Lower lobe of right lung (tissue), 2 donors: ENCODE measurements at places on chromosomes 1 and 21. TPM values are rescaled to one million over a fixed set of nuclear protein-coding genes. Genes with fewer than 3 reads are reported as not detected.

DNA sequence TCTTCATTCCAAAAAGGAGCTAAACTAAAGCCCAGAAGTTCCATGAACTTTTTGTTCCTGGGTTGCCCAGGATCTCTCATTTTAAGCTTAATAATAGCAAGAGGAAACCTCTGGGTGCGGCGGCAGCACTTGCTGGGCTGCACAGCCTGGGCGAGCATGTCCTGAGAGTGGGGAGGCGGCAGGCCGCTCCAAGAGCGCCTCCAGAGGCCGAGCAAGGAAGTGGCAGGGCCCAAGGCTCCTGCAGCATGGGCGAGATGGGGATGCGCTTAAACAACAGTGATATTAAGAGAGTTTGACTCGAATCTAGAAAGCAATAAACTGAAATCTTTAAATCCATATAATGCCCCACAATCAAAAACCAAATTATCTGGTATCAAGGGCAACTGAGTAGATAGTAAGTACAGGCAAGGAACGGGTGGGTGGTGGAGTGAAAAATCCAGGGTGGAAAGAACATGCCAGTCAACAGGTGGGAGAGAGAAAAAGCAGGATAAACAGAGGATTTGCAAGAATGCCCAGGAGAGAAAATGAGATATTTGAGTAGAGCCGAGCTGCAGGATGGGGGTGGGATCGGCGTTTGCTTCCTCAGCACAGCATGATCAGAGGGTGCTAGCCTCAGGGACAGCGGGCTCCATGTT is 14.1 kb upstream of the TNR start:
- no peaks in the 10 kb centered on the region for H3K27me3 ChIP-seq
- no peak overlapping the region for H3K4me3 ChIP-seq
- no peak overlapping the region for H3K27ac ChIP-seq
- H3K36me3 ChIP-seq: no peaks in the 10 kb centered on the region
- H3K4me1 ChIP-seq: no peaks in the 10 kb centered on the region

- no peak overlapping the region for H3K4me3 ChIP-seq
- no peak for DNase-seq
- no peaks in the 10 kb centered on the region for H3K27me3 ChIP-seq
- H3K36me3 ChIP-seq: no peaks in the 10 kb centered on the region
These were observed 540.0 kb downstream of the OMA1 start for GRCh38 chr1:58006421-58007046.

- no peaks in the 10 kb centered on the region for H3K4me1 ChIP-seq
- DNase-seq: no peak
- no peak overlapping the region for H3K27ac ChIP-seq
- H3K36me3 ChIP-seq: no peaks in the 10 kb centered on the region
These were observed 287.5 kb downstream of the LRRIQ3 start for GRCh38 chr1:73910466-73910865.

The G0S2 gene
- 19.9 TPM for total RNA-seq

The LCE6A gene
- not detected for total RNA-seq
